ENCODE measurements at places on chromosomes 3 and 15.

- no peak for DNase-seq
These were observed 340.1 kb downstream of the RORA start for GRCh38 chr15:60889006-60889405.

DNA sequence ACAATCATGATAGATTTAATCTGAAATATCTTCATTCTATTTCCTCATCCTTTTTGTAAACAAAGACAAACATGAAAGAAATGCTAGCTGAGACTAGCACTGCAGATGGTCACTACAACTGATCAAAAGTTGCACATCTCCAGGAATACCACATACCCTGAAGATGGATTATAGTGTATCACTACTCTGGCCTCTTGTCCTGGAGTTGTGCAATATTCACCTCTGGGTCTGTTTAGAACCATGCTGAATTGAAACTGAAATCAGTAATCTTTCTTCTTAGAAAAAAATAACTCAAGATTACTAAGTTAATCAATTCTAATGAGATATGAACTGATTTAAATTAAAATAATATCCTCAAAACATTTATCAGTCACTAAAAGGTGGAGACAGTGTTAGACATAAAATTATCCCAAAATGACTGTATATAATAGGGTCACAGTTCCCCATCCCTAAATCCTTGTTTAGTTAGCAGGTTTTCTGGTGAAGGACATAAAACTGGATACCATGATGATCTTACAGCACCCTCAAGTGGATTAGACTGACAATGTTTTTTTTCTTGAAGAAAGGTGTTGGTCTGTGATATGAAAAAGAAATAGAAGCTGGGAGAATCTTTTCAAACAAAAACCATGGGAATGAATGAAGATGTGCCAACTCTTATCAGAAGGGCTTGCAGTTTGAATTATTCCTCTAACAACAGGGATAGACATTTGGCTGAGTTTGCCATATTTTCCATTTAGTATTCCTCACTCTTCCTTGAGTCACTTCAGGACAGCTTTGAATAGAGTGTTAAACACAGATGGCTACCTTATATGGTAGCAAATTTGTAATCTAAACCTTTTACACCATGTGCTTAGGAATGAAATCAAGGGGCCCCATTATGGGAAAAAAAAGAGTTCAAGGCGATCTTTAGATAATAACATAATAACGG is 7.1 kb upstream of the TTC14 start:
- DNase-seq = no peak

- no peak for DNase-seq
These were observed 17.0 kb upstream of the PPM1L start for GRCh38 chr3:160739079-160739478.

GRCh38 chr3:148023994-148024393 is 614.8 kb downstream of the ZIC1 start:
- DNase-seq = no peak

DNA sequence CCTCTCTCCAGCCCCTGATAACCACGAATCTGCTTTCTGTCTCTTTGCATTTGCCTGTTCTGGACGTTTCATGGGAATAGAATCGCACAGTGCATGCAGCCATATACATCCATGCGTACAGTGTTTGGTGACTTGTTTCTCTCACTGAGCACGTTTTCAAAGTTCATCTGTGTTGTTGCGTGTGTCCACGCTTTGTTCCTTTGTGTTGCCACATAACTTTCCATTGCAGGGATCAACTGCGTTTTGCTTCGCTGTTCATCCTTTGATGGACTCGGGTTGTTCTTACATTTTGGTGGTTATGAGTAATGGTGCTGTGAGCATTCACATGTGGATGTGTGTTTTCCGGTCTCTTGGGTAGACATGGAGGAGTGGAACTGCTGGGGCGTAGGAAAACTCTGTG is 56.4 kb upstream of the TAMM41 start:
- no peak for DNase-seq

DNA sequence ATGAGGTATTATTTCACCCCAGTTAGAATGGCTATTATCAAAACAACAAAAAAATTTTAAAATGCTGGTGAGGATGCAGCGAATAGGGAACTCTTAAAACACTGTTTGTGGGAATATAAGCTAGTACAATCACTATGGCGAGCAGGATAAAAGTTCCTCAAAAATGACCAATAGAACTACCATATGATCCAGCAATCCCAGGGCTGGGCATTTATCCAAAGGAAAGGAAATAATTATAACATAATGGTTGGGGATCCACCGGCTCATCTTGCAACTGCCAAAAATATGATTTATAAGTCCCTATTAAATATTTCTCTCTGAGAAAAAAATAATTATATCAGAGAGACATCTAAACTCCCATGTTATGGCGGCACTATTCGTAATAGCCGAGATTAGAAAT is 127.6 kb upstream of the MME start:
- no peak for DNase-seq

- DNase-seq = no peak
These were observed 47.8 kb upstream of the C3orf70 start for GRCh38 chr3:185200639-185201038.

DNA sequence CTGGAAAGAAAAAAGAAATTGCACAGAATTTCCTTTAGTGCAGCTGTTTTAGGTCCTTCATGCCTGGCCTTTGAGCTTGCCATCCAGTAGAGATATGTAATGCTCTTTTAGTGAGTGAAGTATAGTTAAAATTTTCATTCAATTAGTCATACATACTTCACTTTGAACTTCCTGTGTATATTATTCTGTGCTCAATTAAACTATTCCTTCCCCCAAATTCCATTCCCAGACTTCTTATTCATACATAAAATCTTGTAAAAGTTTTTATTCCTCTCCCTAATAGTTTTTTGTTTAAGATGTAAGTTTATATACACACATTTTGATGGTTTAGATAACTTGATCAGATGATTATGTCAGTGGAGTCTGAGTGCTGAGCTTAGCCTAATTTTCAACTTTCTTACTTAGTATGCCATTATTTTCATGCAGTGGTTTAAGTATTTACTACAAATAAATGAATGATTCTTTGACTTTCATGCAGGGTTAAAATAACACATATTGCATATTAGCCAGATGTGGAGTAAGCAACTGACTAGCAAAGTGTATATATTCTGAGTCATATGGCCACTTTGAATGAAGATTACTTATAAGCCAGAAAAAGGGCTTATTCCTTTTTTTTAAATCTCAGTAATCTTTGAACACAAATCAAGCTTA is 42.5 kb upstream of the ABHD10 start:
- no peak for DNase-seq

- no peak for DNase-seq
These were observed 197.2 kb downstream of the EDEM1 start for GRCh38 chr3:5384557-5385236.

DNA sequence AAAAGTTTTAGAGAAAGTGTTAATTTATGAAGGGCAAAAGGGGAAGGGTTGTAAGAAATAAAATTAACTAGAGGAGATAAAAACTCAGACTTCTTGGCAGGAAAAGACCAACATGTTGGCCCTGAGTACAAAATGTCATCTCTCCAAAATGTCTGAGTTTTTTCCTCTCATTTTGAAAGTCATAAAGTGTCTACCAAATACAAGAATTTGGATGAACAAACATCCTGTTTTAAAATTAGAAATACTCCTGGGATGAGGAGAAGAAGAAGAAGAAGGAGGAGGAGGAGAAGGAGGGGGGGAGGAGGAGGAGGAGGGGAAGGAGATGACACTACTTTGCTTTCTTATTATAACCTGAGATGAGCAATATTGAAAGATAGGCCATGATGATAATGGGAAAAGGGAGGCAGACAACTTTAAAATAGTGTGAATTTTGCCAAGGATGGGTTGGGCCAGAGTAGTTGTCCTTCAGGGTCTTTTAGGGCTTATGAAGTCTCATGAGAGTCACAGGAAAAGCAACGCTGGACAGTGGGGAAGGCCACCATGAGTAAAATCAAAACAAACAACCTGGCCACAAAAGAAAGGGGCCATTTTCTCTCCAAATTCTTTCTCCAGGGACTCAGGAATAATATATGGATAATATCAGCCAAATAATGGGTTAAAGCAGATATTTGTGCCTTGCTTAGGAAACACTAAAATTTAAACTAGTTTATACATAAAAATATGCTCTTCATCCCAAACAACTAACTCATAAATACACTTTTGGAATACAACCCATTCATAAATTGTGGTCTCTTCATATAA is 632.9 kb downstream of the EPHA3 start:
- DNase-seq = no peak

GRCh38 chr3:189683546-189684255 is 52.5 kb downstream of the TP63 start:
- DNase-seq = no peak

DNA sequence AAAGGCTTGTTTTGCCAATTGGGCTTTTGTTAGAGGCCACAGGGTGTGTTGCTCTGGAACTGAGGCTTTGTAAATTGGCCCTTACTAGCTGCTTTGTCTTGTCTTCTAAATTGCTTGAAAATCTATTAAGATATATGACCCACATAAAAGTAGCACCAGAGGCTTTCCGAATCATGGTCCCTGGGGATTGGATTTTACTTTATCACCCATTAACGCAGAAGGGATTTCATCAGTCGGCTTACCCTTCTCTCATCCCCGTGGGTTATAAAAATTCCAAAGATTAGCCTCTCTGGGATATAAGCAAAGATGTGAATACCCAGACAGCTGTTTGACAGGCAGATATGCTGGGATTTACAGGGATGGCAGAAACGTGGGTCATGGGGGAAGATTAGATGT is 98.3 kb upstream of the CHL1 start:
- DNase-seq = no peak

GRCh38 chr3:120473389-120473788 is 22.6 kb upstream of the FSTL1 start:
- DNase-seq = no peak

GRCh38 chr3:124119056-124119716 is 127.3 kb upstream of the ROPN1 start:
- DNase-seq = no peak

DNA sequence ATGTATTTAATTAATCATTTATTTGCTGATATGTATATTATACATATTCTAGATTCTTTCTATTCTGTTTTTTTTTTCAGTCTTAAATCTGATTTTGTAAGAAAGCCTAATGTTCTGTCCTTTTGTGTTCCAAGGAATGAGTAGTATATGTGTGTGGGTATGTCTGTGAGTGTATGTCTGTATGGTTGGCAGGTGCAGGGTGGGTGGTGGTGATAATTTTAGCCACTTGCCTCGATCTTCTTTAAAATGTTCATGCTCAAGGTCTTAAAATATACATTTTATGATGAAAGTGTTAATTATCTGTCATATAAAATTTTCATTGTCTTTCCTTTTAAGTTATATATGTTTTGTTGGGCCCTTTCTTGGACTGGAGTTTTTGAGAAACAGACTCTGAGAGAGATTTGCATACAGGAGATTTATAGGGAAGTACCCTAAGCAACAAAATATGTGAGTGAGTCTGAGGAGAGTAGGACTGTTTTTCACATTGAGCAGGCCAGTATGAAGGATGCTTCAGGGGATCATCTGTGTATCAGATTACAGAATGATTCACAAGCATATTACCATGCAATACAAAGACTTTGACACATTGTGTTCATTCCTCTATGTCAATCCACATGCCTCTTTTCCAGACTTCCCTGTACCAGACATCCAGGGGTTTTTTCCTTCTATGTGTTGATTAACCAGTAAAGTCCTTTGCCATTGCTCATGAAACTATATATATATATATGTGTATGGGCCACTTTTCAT is 211.0 kb upstream of the DPPA4 start:
- no peak for DNase-seq

- no peak for DNase-seq
These were observed 37.7 kb upstream of the SAMMSON start for GRCh38 chr3:69961706-69962439.

DNA sequence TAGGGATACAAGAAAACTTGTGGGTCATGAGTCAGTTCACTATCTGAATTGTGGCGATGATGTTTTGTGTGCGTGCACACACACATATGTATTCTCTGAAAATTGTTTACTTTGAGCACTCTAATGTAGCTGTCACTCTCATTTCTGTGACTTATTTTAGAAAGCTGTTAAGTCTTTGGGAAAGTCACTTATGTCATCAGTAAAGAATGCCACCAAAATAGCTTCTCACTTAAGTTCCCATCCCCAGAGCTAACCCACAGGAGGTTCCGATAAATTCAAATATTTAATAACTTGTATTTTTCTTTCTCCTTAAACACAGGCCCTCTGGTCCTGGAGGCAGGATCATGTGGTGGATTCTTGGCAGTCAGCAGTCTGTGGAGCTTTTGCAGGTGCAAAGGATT is 138.3 kb downstream of the LRIG1 start:
- DNase-seq = no peak
